Cortex of kidney (tissue), 1 donor: ENCODE measurements at places on chromosomes 16 and 17.

GRCh38 chr16:89863741-89864526 lies 9.5 kb upstream of the TCF25 start:
- DNase-seq = no peak

DNA sequence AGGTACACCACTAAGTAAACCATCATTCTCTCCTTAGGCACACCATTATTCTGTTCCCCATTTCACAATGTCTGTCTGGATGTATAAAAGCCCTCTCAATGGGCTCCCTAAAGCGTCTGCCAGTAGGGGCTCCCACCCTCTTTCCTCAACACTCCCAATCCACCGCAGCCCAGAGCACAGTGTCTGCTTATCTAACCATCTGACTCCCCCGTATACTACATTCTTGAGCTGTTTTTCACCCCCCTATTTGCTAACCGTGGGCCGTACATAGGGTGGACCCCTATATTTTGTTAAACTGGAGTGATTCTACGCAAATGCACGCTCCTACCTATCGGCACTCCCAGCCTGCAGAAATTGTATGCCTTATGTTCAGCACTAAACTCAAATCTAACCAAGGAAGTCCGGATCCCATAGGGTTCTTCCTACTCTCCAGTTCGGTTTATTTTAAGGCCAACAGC lies 685 bp upstream of the PSMD3 start:
- no peak for DNase-seq

DNA sequence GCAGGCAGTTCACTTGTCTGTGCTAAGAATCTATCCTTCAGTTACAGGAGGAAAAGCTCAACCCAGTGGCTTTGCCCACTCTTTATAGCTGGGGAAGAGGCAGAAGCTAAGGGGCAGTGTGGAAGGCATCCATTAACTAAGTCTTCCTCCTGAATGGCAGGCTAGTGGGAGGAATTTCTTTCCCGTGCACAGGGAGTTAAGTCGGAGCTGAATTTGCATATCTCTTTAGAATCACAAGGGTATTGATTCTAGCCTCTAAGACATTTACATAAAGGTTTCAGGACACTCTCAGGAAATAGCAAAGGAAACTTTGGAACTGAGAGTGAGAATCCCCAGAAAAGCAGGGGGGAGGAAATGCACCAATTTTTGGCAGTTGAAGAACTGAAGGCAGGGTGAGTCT lies 245.6 kb downstream of the CA10 start:
- no peak for DNase-seq

GRCh38 chr16:58843675-58844074 lies 109.6 kb upstream of the GOT2 start:
- no peak for DNase-seq

DNA sequence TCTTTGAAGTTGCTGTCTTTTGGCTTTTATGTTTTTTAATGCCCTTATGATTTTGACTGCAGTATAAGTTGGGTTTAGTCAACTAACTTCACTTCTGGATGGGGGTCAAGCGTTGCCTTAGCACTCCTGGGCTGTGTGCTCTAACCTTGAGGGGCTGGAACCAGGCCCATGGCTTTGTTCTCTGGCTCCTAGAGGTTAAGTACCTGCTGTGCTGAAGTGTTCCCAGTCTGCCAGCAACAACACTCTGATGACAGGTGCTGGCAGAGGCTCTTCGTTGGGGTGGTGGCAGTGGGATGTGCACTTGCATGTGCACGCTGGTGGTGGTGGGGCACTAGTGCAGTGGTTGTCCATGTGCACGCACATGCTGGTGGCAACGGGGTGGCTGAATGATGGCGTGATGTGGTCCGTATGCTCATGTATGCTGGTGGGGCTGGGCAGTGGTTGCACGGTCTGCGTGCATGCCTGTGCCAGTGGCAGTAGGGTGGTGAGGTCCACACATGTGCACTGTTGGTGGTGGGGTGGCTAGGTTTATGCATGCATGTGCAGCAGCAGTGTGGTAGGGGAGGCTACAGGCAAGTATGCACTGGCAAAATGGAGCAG lies 447.8 kb upstream of the GOT2 start:
- DNase-seq = no peak

GRCh38 chr17:27414694-27415093 lies 41.6 kb upstream of the KSR1 start:
- DNase-seq = no peak

DNA sequence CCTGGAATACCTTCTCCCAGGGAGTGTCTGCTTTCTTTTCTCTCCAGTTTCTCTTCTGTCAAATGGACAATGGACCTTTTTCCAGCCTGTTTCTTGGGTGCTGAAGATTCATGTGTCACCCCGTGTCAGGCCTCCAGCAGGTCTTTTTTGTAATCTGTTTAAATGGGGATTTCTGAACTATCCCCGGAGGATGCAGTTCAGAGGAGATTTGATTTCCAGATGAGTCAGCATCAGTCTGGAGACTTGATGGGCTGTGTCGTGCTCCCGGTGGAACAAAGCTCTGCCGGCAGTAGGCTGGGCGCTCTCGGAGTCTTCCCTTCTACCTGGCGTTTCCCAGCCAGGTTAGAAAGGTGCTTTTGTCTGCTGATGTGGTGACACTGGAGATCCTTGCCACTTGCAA lies 440.6 kb downstream of the HS3ST3B1 start:
- no peak for DNase-seq

DNA sequence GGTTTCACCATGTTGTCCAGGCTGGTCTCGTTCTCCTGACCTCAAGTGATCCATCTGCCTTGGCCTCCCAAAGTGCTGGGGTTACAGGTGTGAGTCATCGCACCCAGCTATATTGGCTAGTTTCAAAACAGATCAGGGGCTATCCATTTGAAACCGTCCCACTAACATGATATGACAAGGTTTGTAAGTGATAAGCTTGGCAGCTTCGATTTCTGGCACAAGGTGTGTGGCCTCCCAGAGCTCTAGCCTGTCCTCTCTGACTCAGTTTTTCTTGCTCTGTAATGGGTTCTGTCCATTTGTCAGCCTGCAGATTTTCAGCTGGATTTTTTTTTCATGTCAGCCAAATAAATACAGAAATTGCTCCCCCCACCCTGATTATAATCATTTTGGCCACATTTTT lies 31.8 kb upstream of the TENT4B start:
- DNase-seq = no peak

- DNase-seq = no peak
Observed at GRCh38 chr17:8290043-8290442, 1.6 kb downstream of the RANGRF start.

DNA sequence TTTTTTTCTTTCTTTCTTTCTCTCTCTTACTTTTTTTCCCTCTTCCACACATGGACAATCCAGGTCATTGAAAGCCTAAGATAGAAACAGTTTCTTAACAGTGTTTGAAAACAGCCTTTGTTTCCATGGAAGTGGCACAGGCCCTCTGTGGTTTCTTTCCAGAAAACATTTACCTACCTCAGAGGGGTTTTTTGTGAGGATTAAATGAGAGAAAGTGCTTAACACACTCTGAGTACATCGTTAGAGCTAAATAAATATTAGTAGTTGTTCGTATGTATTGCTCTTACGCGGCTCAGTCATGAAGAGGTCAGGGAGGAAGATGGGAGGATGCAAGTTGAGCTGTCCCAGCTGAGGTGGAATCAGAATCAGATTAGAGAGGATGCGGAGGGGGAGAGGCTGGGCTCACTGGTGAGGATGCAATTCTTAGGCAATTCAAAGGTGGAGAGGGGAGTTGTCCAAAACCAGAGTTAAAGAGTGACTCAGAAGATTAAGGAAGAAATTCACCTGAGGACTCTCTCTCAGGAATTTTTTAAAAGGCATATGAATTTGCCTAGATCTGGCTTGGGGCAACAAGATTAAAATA lies 345.4 kb downstream of the PMP22 start:
- no peak for DNase-seq

GRCh38 chr17:67785504-67785903 lies 39.8 kb upstream of the BPTF start:
- DNase-seq = no peak

DNA sequence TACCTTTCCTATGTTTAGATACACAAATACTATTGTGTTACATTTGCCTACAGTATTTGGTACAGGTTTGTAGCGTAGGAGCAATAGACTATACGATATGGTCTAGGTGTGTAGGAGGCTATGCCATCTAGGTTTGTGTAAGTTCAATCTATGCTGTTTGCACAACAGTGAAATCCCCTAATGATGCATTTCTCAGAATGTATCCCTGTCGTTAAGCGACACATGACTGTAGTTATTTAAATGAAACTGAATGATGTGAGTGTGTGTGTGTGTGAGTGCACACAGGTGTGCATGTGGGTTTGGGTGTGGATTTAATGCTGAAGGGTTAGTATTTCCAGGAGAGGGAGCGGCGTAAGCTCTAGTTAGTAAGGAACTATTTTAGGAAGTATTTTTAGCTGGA lies 34.6 kb upstream of the SMIM36 start:
- no peak for DNase-seq

GRCh38 chr16:79844603-79845002 lies 244.1 kb upstream of the MAF start:
- no peak for DNase-seq

DNA sequence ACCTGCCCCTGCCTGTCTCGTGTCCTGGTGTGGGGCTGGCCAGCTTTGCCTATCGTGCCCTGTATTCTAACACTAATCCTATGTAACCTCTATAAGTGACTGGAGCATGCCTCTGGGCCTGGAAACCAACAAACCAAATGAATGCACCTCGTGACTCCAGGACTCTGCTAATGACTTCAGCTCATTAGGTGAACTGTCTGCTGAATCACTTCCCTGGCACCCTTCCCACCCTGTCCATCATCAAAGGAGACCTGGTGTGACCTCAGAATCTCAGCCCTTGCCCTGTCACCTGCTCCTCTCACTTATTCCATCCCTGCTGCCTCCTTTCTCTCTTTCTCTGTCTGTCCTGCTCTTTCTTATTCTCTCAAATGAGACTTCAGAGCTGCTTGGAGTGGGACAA lies 322.4 kb downstream of the CBLN1 start:
- no peak for DNase-seq

- no peak for DNase-seq
Observed at GRCh38 chr17:73410586-73411312, 98.9 kb upstream of the CDC42EP4 start.
